ENCODE measurements at places on chromosomes 5 and 9.

- DNase-seq: no peak
Observed at GRCh38 chr5:140403613-140404012, 2.0 kb downstream of the ANKHD1 start.

- no peak for DNase-seq
Observed at GRCh38 chr9:7118633-7119032, 360.9 kb downstream of the KDM4C start.

DNA sequence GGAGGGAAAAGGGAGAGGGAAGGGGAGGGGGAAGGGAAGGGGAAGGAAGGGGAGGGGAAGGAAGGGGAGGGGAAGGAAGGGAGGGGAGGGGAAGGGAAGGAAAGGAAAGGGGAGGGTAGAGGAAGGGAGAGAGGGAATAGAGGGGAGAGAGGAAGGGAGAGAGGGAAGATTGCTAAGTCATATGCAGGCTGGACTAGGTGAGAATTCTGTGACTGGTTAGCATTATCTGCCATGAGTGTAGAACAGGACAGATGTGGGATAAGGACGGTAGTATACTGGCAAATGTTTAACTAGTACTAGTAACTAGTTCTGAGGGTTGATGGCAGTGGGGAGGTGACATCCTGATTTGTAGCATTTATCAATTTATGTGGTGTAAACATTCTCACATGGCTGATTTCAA, 203.5 kb upstream of the RAD23B start:
- no peak for DNase-seq

DNA sequence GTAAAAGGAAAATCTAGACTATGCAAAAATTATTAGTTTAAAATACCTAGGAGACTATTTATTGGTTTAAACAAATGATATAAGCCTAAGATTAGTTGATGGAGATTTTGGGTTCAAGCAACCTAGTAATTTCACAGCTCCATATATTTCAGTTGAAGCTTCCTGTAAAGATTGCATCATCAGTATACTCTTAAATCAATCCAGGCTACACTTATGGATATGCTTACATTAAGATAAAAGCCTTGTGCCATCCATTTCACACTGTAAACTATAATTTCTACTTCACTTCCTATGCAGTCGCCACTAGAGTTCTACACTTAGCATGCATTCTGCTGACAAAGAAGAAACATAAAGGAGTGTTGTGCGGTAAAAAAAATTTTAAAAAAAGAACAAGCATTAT, 7.3 kb upstream of the LIX1 start:
- DNase-seq: no peak

DNA sequence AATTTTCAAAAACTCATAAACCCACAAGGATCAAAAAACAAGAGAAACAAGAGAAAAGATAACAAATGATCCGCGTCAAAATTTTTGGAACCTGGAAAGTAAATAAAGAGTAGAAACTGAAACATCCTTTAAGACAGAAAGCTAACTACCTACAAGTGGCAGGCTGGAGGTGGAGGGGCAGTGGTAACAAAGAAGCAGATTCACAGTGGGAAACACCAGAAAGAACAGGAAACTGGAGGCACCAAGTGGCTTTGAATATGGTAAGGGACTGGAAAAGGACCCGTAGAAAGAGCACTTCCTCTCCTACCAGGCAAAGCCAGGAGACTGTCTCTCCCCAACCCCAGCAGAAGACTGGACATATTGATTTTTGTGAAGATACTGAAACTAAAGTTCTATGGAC, 100.6 kb upstream of the TARS1 start:
- DNase-seq: no peak
